T-helper 17 cell (primary cell): ENCODE measurements at places on chromosomes 2 and 18. TPM values are rescaled to one million over a fixed set of nuclear protein-coding genes. Genes with fewer than 3 reads are reported as not detected.

DNA sequence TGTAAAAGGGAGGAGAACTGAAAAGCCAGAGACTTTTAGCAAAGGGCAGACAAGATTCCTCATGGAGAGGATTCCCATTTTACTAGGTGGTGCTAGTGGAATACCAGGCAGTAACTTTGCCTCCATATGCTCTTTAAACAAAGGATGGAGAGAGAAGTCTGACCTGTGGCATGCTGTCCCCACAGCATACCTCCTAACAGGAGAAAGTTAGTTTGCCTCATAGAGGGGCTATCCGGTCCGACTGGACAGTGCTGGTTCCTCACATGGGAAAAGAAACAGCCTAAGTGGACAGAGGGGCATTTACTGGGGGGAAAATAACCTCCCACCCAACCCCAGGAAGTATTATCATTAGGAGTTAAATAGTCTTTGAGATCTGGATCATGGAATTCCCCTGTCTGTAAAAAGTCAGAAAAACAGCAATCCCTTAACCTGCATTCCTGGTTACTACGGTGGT, 31.6 kb upstream of the GMCL1 start:
- no peak for DNase-seq

DNA sequence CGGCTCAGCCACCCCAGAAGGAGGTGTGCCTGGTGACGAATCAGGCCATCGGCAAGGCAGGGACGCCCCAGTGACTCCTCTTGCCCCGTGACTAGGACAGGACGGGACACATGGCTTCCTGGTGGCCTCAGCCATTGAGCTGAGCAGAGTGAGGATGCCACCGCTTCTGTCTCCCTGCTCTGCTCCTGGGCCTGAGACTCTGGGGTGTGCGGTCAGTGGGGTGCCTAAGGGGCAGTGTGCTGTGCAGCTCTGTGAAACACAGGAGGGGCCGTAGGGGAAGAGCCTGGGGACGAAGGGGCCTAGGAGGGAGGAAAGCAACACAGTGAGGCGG, 24.3 kb downstream of the IGFBP5 start:
- no peak for DNase-seq

DNA sequence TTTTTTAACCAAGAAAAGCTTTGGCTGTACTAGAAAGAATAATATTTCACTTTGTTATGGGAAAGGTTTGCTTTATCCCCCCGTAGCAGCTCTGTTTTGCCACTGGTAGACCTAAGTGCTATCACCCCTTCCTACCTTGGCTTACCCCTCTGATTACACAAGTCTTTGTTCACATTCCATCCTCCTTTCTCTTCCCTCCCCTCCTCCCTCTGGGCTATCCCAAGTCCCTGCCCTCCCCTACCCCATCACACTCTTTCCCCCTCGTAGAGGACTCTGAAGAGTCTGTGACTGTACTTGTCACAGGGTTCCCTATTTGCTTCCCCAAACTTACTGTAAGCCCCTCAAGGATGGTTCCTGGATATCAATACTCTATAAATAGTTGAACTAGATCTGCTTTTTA, 152.9 kb upstream of the NOSTRIN start:
- no peak for DNase-seq

GRCh38 chr2:231548752-231549151, 18.5 kb upstream of the NMUR1 start:
- DNase-seq: no peak

- no peak for DNase-seq
Measured at GRCh38 chr2:119694845-119695521, 16.0 kb downstream of the TMEM177 start.

DNA sequence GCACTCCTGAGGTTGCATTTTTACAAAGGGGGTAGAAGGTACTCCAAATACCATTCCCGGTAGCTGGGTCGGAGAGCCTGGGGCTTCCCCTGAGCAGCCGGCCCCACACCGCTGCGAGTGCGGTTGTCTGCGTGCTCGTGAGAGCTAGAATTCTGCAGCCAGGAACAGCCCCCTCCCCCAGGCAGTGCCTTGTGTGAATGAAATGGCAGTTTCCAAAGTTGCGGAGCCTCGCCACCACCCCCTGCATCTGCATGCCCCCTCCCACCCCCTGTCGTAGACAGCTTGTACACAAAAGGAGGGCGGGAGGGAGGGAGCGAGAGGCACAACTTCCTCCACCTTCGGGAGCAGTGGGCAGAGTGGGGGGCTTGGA, 1.1 kb downstream of the MYCN start:
- DNase-seq: no peak

DNA sequence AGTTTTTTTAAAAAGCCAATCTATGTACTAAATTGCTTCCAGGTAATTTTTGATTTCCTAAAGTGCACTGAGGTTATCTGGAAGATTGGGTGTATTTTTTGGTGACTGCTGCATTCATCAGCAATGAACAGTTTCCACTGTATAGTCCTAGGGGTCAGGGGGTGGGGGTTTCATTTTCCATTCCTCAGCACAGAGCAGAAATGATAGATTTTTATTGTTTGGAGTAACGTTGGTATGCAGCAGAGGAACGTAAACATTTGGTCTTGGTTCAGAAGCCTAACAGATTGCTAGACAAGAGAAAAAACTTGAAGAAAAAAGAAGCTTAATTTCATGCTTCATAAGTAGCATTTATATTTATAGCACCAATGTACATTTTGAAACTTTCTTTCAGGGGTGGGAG, 54.9 kb downstream of the ZCCHC2 start:
- DNase-seq: no peak

GRCh38 chr18:57784034-57784800, 18.9 kb downstream of the ATP8B1 start:
- no peak for DNase-seq

DNA sequence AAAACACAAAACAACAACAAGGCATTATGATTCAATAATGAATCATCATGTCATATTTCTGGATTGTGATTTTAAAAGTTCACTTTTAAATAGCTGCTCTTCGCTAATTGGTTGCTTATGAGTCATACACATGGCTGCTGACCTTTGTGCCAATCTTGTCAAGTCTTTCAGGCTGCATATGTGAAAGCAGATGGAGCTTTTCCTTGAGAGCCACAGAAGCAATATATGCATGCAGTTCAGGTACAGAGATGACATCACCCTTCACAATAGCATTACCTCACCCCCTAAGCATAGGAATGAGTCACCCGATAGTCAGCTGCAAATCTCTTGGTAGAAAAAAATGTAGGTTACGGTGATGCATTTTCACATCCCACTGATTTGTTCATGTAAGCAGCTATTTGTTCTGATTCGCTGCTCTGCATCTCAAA, 27.2 kb downstream of the EIF2AK3 start:
- no peak for DNase-seq

GRCh38 chr18:48832938-48833700, 117.6 kb downstream of the SMAD7 start:
- DNase-seq: no peak

DNA sequence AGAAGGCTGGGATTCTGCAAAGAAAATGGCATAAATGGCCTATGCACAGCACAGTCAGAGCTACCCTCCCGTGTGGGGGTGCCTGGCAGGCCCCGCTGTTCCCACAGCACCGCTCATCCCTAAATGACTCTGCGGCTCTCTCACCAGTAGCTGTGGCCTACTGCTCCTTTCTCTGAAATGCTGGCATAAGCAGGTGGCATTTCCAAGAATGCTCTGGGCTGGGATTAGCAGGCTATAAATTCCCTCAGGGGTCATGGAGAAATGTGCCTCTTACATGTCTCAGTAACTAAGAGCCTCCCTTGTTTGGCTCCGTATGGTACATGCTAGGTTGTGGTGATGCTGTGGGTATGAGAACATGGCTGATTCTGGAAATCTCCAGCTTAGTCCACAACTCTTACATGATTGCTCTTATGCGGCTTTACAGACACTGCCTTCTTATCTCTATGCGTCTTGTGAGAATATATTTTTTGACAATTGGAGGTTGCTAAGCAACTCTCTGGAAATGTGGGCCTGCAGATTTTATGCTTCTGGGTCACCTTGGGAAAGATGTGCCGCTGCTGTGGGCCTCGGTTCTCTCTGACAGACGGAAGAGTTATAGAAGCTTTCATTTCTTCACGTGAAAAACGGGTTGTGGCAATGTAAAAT, 80.3 kb upstream of the GATA6 start:
- DNase-seq: no peak

DNA sequence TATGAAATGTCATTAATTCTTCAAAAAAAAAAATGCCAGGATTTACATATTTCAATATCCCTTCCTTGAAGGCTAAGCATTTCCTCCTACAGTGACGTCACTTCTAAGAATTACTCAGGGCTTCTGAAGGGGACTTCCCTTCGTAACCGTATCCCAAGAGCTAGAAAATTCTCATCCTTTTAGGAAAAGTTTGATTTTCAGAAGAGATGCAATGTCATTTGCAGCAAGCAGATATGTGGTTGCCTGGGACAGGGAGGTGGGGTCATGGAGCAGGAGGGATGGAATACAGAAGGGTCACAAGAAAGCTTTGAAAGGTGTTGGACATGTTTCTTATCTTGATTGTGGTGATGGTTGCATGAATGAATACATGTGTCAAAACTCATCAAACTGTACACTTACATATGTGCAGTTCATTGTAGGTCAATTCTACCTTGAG, 97.0 kb upstream of the ATL2 start:
- no peak for DNase-seq

DNA sequence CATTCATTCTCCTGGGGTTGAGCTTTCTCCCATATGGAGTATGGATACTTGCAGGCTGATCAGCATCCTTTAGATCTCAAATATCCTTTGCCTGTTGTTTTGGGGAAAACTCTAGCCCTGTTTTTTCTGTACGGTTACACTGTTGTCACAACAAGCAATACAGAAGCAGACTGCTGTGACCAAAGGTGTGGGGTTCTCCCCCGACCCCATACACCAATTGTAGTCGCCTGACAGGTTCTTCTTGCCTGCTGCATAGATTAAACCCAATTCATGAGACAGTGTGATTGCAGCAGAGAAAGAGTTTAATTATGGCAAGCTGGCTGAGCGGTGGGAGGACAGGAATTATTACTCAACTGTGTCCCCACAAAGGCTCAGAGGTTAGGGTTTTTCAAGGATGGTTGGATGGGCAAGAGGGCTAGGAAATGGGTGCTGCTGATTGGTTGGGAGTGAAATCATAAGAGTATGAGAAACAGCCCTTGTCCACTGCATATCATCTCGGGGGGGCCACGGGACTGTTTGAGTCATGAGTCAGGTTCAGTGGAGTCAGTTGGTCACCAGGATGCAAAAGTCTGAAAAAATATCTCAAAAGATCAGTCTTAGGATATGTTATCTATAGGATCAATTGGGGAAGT, 40.6 kb downstream of the ITGB1BP1 start:
- DNase-seq: no peak

- DNase-seq: no peak
Measured at GRCh38 chr2:112061840-112062239, 6.8 kb downstream of the TMEM87B start.

DNA sequence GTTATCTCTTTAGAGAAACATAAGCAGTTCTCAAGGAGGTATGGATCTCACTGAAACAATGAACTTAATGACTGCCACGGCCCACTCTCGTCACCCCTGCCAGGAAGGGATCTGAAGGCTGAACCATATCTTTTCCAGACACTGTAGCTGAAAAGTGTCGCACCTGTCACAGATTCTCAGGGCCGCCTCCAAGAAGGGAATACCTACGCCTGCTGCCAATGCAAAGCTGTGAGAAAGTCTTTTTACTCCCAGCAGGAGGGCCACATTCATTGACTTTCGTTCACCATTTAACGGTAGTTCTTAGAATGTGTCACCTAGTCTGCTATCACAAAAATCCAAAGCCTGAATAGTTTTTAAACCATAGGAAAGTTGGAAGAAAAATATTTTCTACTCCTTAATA, 66.7 kb upstream of the SH3BP4 start:
- no peak for DNase-seq

Gene FBXO41
- total RNA-seq: 13.5 TPM

Gene RAB6C
- total RNA-seq: not detected

Gene C2orf72
- not detected for total RNA-seq

Gene SULT1C2
- total RNA-seq: not detected

Gene C2orf66
- total RNA-seq: 0.18 TPM

Gene AFF3
- 6.5 TPM for total RNA-seq

Gene ARHGEF4
- total RNA-seq: 1.5 TPM

Gene ACVR1C
- total RNA-seq: 8.5 TPM
